Stimulated activated CD8-positive, alpha-beta memory T cell treated with anti-CD3 and anti-CD28 coated beads, Interleukin-4, amount 100 ng/mL, for 4 hours (primary cell): ENCODE measurements at places on chromosomes 2 and 18.

- no peak for DNase-seq
These were observed 91.1 kb upstream of the FZD7 start for GRCh38 chr2:201942531-201942930.

- no peak for DNase-seq
These were observed 126.1 kb upstream of the FAM117B start for GRCh38 chr2:202508686-202509085.

- DNase-seq = no peak
These were observed 46.9 kb downstream of the TFCP2L1 start for GRCh38 chr2:121237980-121238665.

DNA sequence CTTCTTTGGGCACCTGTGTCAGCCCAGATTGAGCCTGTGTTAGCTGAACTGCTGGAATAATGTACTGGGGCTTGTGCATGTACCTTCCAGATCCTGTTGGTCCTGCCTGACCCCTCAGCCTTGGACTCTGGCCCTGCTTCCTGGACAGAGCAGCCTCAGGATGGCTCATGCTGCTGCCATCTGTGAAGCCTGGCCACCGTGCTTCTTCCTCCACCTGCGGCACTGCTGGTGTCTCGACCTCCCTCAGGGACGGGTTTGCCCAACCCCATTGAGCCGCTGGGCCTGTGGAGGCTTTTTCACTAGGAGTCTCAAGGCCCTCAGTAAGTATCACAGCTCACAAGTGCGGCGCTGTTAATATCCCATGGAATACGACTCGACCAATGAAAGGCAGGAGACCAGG is 342.7 kb downstream of the TGIF1 start:
- DNase-seq = no peak

DNA sequence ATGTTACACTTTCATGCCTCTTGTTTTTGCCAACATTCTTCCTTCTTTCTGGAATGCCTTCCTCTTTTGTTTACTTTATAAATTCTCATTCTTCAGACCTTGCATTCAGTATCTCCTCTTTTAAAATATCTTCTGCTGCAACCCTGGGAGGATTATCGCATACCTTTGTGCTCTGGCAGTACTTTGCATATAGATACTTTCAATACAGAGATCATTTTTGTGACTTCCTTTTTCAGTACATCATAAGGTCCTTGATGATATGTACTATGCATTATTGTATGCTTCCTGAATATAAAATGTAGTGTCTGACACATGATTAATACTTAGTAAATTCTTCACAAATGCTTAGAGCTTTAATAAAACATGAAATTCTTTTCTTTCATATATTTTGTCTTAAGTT is 538.7 kb downstream of the TRIB2 start:
- no peak for DNase-seq

DNA sequence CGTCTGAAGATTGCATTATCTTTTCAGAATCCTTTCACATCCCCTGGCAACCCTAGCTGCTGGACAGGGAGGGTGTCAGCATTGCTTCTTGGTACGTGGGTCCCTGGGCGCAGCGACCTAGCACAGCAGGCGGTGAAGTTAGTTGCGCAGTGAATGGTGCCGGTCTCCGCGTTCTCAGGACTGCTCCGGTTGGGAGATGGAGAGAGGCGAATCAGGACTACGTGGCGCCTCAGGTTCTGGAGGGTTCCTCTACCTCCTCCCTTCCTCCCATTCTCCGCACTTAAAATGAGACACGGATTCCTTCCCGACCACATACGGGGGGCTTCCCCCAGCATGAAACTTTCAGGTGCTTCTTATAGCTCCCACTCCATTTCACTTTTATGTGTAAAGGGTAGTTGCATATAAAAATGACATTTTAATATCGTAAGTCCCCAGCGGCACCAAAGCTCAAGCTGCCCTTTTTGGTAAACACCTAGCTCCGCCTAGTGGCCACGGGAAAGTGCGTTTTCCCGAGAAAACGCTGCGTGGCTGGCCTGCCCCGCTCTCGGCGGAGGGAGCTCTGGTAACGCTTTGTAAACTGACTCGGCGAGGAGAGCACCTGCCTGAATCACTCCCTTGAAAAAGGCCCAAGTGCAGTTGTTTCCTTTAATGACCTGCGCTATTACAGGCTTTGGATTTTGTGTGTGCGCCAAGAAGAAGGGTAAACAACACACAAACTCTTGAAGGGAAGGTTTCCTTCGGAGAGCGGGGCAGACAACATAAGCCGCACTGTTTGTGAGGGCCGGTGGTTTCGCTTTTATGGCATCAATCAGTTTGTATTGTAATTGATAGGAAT is 32.9 kb upstream of the INHBB start:
- DNase-seq = peak; percentile 61

- no peak for DNase-seq
These were observed 19.6 kb upstream of the WDR75 start for GRCh38 chr2:189421644-189422043.

GRCh38 chr18:48066225-48066652 is 135.8 kb upstream of the SMAD2 start:
- DNase-seq = no peak

DNA sequence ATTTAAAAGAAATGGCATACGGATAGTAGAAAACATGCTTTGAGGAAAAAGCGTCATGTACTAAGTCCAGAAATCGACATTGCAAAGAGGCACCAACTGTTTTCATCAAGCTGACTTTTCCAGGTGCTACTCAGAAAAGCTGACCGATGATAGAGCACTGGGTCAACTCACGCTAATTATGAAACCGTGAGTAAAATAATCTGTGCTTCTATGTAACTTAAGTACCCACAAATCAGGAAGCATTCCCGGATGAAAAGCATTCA is 353 bp upstream of the NUP35 start:
- no peak for DNase-seq

GRCh38 chr18:72674710-72675109 is 130.6 kb upstream of the CBLN2 start:
- no peak for DNase-seq

DNA sequence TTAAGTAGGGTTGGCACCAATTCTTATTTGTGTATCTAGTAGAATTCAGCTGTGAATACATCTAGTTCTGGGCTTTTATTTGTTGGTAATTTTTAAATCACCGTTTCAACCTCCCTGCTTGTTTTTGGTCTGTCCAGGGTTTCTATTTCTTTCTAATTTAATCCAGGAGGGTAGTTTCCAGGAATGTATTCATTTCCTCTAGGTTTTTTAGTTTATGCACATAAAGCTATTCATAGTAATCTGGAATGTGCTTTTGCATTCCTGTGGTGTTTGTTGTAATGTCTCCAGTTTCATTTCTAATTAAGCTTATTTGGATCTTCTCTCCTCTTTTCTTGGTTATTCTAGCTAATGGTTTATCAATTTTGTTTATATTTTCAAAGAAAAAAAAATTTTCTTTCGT is 1361.8 kb upstream of the DDX18 start:
- no peak for DNase-seq

GRCh38 chr2:95122197-95122551 is 566 bp upstream of the MRPS5 start:
- no peak for DNase-seq

DNA sequence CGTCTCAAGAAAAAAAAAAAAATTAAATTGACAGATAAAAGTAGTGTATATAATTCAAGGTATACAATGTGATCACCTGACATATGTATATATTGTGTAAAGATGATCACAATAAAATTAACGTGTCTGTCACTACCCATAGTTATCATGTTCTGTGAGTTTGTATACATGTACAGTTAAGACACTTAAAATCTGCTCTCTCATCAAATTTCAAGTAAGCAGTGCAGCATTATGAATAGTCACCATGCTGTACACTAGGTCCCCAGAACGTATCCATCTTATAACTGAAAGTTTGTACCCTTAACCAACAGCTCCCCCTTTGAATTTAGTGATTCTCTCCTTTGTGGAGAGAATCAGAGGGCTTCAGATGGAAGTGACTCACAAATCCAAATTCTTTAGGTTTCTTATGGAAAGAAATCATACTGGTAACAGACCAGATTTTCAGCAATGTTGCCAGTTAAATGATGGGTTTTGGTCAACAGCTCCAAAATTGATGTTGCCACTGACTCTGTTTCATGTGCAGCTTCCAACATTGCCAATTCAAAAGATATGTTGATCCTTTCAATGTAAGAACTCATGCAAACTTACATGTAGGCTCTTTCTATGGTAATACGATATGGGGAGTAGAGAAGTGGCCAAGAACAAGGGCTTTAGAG is 281.5 kb downstream of the AFF3 start:
- no peak for DNase-seq

DNA sequence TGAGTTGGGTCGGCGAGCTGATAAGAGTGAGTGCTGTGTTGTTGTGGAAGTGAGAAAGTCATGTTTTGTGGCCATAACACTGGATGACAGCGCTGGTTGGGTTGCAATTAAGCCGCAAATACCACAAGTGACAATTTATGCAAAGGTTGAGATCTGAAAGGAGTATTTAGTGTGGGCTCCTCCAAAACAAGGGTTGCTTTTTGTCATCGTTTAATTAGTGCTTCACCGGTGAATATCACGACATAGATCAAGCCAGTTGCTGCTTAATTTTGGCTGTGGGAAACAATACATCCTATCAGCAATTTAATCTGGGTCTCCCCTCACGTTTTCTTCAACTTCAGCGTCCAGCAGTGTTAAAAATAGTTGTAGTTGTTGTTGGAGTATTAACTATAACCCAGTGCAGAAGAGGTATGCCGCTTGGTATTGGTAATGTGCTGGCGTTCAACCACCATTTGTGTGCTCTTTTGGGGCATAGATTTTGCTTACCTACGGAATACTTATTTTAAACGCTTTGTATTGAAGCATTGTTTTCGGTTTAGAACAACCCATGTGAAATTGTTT is 662 bp downstream of the ACVR2A start:
- no peak for DNase-seq

DNA sequence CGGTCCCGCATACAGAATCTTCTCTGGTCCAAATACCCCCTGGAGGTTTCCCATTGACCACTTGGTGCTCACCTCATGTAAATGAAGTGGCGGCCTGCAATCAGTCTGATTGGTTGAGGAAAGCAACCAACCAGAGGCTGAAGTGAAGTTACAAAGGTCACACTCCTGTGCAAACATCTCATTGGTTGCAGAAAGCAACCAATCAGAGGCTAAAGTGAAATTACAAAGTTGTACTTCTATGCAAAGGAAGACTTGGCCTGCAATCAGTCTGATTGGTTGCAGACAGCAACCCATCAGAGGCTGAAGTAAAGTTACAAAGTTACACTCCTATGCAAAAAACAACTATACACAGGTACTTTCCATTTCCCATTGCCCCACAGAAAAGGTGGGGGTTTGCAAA is 2.5 kb upstream of the SP100 start:
- no peak for DNase-seq

- DNase-seq = no peak
These were observed 4.0 kb downstream of the CCT7 start for GRCh38 chr2:73238149-73238548.

DNA sequence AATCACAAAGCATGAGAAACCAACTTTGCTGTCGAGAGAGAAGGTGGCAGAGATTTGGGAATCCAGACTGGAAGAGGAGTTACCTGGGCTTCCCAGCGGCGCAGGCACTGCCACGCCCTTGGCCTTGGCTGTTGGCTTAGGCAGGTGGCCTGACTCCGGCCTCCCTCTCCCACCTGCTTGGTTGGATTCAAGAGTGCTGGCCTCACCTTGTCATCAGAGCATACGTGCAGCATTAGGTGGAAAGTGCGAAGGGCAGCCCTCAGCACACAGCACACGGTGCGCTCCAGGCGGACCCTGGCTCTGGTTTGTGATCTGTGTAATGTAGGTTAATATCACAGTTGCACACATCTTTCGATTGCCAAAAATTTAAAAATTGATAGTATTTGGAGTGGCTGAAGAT is 19.2 kb upstream of the ASB1 start:
- DNase-seq = no peak

- no peak for DNase-seq
These were observed at the start of gene EVA1A for GRCh38 chr2:75560768-75561565. TSS of gene EVA1A (minus strand) at chr2:75560939. CDS start at chr2:75518140, 42,799 bp downstream.

DNA sequence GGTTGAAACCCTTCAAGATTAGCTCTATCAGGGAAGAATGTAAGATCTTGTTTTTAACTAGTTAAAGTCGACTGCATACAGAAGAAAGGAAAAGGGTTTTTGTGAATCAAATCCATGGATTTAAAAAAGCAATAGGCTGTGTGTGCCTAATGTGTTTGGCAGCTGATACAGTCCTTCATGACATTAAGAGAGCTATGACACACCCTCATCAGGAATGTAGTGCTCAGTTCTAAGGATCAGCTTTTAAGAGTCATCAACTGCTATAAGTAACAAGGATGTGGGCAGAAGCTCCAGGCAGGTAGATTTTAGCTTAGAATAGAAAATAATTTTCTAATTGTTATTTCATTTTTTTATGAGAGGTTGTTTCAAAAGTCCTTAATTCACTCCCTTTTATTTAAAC is 52.9 kb downstream of the PPP1R1C start:
- no peak for DNase-seq

GRCh38 chr2:190425221-190425866 is 17.2 kb downstream of the MFSD6 start:
- no peak for DNase-seq

DNA sequence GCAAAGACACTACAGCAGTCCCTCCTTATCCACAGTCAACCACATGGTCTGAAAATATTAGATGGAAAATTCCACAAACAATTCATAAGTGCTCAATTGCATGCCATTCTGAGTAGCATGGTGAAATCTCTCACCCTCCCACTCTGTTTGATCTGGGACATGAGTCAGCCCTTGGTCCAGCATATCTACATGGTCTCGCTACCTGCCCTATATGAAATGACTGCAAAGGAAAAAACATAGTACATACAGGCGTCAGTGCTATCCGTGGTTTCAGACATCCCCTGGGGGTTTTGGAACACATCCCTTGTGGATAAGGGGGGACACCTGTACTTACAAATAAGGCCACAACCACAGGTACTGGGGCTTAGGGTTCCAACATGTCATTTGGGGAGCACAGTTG is 73.7 kb downstream of the CABLES1 start:
- DNase-seq = no peak
